ENCODE measurements at places on chromosomes 3 and 15.

DNA sequence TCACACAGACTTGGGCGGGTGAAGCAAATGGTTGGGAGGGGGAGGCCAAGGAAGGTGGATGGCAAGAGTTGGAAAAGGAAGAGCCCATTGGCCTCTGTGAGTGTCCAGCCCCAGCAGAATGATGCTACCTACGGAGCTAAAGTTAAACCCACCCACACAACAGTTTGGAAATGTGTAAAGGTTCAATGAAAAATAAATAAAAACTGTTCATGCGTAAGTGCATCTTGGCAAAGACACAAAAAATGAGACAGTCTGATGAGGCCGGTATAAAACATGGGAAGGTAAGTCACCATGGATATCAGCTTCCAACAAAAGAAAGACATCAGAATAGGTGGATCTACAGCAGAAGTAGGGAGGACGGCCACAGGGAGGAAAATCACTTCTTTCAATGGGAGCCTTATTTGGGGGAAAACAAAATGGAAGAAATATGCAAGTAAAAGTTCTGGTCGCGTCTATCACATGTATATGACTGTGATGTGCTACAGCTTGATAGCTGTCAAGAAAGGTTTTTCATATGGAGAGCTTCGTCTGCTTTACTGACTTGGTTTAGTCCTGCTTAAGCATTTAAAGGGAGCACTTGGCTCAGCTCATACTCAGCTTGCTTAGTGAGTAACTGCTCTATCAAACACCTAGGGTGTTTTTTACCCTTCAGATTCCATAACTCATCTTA lies 82.8 kb downstream of the TIGIT start:
- DNase-seq, result no peak

GRCh38 chr15:52540374-52541012 lies 11.8 kb upstream of the MYO5A start:
- no peak for DNase-seq

DNA sequence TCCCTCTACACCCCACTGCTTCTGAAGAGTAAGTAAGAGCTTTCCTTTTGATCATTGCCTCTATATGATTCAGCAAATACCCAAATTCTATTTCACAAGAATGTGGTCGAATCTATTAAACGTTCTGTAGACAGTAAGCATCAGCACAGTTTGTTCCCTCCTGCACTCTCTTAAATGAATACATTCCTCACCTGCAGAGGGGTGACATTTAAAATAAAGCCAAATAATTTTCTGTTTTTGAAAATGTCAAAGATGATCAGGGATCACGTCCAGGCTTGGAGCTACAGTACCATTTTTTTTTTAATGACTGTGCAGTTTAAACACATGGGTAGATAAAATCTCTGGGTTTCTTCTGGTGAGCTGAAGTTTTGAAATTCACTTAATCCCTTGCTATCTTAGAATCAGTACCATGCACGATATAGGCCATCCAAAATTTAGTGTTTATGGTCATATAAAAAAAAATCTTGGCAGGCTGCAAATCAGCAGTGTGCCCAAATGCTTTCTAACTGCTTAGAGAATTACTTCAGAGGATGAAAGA lies 12.8 kb downstream of the PYDC2 start:
- no peak for DNase-seq

GRCh38 chr15:72116731-72117485 lies 1.0 kb downstream of the MYO9A start:
- no peak for DNase-seq

- DNase-seq, result no peak
Measured at GRCh38 chr3:138036572-138036971, 26.6 kb downstream of the CLDN18 start.

DNA sequence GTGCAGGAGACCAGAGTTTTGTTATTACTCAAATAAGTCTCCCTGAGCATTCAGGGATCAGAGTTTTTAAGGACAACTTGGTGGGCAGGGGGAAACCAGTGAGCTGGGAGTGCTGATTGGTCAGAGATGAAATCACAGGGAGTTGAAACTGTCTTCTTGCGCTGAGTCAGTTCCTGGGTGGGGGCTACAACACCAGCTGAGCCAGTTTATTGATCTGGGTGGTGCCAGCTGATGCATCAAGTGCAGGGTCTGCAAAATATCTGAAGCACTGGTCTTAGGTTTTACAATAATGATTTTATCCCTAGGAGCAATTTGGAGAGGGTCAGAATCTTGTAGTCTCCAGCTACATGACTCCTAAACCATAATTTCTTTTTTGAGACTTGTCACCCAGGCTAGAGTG lies 13.8 kb upstream of the ZNF662 start:
- no peak for DNase-seq

DNA sequence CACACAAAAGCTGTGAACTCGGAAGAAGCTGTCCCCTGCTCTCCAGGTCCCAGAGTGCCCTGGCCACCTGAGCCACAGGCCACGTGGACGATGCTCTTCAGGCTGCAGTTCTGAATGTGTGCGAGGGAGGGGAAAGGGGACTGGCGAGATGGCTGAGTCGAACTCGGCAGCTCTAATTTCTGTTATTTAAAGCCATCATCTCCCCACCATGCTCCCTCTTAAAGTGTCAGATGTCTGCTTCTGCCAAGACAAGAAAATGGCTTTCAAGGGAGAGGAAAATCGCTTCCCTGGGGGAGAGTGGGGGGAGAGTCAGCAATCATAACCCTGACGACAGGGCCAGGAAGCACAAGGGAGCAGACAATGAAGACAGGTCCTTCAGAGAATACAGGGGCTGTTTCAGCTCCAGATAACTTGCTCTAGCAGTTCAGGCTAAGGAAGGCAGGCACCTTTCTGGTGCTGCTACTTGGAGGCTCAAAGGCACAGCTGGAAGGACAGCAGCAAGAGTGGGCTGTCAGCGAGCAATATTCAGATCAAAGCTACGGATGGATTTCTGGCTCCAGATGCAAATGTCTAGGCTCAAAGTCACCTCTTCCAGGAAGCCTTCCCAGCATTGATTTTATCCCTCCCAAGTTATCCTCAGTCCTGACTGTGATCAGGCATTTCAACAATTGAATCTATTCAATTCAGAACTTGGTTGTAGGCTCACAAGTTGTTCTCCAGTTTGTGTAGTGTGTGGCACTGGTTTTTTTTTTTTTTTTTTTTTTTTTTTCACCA lies 15.5 kb upstream of the CCDC33 start:
- DNase-seq, result no peak

DNA sequence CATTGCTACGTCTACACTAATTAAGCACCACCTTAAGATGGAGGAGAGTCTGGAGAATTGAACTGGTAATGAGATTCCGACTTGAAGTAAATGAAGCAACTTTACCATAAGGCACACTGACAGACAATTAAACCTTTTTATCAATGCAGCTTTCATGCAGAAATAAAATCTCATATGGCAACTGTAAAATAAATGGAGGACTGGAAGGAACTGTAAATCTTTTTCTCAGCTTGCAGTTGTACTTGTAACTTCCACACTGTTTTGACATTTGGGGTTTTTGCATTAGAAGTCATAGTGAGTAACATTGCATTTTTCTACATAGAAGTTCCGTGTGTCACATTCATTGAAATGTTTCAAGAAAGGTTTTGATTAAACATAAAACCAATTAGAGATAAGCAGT lies 705.3 kb downstream of the NLGN1 start:
- no peak for DNase-seq

DNA sequence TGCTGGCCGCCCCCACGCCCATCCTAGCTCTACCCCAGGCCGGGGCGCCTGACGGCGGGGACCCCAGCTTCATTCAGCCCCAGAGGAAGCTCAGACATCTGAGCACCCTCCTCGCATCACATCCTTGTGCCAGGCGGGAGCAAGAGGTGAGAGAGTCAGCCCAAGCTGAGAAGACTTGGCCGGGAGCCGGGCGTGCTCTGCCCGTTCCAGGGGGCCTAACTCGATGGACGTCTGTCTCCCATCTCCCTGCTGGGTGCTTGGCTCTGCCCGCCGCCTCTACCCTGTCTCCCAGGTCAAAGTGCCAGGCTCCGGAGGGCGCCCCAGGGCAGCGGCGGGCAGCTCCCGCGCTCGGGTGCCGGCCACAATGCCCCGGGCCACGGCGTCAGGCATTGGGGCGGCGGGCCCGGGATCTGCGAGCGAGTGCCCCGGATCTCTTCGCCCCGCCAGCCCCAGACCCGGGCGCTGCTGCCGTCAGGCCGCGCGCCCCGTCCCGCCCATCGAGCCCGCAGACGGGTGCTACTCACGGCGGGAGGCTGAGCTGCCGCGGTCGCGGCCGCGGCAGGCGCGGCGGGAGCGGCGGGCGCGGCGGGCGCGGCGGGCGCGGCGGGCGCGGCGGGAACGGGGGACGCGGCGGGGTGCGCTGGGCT lies 388 bp downstream of the DAPK2 start:
- no peak for DNase-seq

- DNase-seq, result no peak
Measured at GRCh38 chr3:45426161-45426560, 37.8 kb downstream of the LARS2 start.

DNA sequence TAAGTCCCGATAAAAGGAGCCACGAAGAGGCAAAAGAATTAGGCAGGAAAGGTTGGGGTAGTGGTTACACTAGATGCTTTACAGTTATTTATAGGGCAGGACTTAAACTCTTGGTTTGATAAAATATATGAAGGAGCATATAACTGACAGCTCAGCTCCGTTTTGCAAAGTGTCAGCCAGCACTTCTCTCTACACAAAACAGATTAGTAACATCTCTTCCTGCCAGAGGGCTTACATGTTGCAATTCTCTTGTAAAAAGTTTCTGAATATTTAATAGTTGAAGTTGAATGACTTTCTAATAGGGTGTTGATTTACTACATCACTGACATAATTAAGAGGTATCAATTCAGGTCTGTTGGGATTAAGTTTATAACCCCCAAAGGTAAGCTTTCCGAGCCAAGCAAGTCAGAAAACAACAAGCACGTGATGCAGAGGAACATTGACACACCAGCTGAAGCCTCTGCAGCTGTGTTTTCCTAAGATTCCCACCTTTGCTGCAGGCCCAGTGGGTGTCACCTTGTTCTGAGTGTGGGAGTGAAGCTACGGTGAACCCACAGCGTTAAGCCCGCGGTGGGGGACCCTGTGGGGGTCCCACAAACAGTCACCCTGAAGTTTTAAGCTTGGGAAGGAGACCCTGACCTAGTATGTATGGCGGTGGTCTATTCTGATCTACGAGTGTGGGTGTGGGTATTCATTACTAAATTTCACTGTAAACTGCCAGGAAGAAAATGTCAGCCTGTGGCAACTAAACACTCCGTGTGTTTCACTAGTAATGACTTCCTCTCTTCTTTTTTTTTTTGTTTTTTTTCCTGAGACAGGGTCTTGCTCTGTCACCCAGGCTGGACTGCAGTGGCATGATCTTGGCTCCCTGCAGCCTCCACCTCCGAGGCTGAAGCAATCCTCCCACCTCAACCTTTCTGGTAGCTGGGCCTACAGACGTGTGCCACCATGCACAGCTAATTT lies 22.0 kb upstream of the ATP13A3 start:
- no peak for DNase-seq

DNA sequence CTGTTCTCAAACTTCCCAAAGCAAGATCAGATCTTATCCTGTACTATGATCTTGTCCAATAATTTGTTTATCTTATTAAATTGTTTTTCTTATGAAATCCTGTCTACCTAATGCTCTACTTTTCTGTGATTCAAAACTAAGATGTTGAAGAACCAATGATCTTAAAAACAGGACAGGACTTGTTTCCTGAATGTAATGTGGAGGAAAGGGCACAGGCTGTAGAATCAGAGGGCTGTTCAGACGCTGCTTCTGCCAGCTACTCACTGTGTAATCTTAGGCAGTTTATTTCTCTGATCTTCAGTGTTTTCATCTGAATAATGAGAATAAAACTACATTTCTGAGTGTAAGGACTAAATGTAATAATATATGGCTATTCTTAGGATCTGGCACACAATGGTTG lies 20.1 kb upstream of the DMXL2 start:
- no peak for DNase-seq

GRCh38 chr3:112092496-112093179 lies 6.4 kb downstream of the C3orf52 start:
- DNase-seq, result no peak

GRCh38 chr3:20462723-20463122 lies 276.7 kb upstream of the SGO1 start:
- DNase-seq, result no peak

- DNase-seq, result no peak
Measured at GRCh38 chr3:171068658-171069057, 42.1 kb upstream of the SLC2A2 start.

Data from COLO829 (cell line).